ENCODE measurements at places on chromosomes 2 and 18.

DNA sequence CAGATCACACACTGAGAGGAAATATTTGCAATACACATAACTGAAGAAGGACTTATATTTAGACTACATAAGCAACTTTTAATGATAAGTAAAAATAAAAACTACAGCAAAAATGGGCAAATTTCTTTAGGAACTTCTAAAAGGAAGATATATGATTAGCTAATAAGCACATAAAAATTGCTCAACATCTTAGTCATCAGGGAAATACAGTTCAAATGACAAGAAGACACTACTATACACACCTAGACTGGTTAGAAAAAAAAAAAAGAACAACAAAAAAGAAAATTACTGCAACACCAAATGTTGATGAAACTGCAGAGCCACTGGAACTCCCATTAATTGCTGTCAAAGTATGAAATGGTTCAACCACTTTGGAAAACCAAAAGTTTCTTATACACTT is 1247.5 kb upstream of the ACVR2A start:
- no peak for DNase-seq

DNA sequence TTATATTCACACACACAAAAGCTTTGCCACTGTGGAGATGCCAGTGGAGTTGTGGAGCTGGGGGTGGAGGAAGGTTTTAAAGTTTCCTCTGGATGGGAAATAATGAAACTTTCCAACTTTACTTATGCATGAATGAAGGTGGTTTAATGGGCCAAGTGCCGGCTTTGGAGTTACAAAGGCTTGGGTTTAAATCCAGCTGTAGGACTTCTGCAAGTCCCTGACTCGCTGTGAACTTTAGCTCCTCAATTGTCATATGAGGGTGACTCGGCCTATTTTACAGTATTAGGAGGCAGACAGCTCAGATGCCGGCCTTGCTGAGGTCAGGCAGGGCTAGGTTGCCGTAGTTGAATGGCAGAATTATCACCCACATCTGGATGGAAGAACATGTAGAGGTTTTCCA is 415.8 kb upstream of the TRIB2 start:
- DNase-seq, result no peak

- DNase-seq, result no peak
Observed at GRCh38 chr2:10377747-10378085, 70.4 kb downstream of the ODC1 start.

- DNase-seq, result no peak
Observed at GRCh38 chr18:62210138-62210537, 23.1 kb downstream of the RELCH start.

GRCh38 chr2:36553683-36554082 is 44.3 kb downstream of the FEZ2 start:
- DNase-seq, result no peak

- DNase-seq, result no peak
Observed at GRCh38 chr2:218983934-218984238, 1.1 kb downstream of the FEV start.

- DNase-seq, result no peak
Observed at GRCh38 chr18:24763765-24764513, 303.5 kb downstream of the HRH4 start.

- no peak for DNase-seq
Observed at GRCh38 chr18:715626-716025, 3.2 kb upstream of the ENOSF1 start.

Data from H1 (cell line).